Right kidney (tissue), 9 donors: ENCODE measurements at places on chromosomes 1 and 21.

DNA sequence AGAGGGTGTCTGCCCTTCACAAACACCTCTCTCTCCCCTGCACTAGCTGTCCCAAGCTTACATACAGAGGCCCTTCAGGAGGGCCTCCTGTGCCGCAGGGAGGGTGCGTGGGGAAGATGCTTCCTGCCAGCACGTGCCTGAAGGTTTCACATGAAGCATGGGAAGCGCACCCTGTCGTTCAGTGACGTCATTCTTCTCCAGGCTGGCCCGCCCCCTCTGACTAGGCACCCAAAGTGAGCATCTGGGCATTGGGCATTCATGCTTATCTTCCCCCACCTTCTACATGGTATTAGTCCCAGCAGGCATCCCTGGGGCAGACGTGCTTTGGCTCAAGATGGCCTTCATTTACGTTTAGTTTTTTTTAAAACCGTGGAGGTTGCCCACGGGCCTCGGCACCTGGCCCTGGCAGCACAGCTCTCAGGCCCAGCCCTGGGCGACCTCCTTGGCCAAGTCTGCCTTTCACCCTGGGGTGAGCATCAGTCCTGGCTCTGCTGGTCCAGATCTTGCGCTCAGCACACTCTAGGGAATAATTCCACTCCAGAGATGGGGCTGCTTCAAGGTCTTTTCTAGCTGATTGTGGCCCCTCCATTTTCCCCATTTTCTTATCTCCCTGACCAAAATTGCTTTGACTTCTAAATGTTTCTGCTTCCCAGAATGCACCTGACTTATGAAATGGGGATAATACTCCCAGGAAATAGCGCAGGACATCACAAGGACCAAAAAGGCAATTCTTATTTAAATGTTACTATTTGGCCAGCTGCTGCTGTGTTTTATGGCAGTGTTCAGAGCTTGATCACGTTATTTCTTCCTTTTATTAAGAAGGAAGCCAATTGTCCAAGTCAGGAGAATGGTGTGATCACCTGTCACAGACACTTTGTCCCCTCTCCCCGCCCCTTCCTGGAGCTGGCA, 6.1 kb downstream of the NPPA start:
- DNase-seq, result no peak

DNA sequence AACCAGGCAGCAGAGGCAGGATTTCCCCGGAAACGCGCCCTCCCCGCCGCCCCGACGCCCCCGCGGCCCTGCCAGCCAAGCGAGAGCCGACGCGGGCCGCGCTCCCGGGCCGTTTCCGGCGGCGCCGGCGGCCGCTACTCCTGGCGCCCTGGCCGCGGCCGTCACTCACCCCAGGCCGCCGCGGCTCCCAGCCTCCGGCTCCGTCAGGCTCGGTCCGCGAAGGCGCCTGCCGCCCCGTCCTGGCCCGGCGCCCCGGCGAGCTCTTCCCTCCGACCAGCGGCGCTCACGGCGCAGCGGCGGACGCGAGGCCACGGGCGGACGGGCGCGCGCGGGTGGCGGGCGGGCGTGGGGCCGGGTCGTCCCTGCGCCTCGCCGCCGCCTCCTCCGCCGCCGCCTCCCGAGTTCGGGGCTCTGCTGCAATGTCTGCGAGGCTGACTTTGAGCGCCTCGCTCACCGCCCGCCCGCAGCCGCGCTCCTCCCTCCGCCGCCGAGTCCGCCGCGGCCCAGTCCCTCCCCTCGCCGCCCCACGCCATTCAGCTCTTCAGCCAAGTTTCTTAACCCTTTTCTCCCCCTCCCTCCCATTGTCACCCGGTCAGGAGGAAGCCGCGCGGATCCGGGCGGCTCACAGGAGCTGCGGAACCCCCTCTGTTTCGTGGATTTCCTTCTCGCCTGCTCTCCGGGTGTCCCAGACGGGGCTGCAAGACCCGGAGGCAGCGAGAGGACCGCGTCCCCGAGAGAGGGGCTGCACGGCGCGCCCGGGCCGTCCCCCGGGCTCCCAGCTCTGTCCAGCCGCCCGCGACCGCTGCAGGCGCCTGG, at the start of gene NRIP1:
NRIP1 (minus strand) TSS at position 425 of the 816 bp plus-strand sequence. CDS start 96,808 bp downstream, outside the sequence.
- peak; percentile 98 for DNase-seq

GRCh38 chr1:47887475-47888293, 109.5 kb downstream of the TRABD2B start:
- no peak for DNase-seq

DNA sequence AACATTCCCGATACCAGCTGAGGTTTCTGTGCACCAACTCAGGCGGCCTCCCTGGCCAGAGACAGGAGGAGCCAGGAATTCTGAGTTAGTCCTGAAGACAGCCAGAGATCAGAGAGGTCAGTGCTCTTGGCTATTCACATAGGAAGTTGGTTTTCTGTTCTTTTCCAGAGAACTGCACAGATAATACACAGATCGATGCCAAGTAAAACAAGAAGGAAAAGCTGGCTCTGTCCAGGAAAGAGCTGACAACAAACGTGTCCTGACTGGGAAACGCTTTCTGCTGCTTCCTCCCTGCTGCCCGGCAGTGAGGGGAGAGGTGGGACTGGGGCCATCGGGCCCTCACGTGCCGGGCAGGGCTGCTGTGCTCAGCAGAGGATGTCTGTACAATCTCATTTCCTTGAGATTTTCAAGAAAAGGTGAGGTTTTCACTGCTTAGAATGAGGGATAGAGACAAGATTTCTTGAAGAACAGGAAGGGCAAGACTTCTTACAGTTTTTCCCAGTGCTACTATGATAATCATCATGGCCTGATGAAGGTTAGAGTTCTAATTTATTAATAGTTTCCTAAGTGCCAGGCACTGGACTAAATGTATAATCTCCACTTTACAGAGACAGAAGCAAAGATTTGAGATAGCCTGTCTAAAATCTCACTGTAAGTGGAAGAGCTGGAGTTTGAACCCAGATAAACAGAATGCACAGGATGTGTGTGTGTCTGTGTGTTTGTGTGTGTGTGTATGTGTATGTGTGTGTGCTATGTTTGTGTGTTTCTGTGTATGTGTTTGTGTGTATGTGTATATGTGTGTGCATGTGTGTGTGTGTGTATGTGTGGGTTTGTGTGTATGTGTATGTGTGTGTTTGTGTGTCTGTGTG, 211.0 kb upstream of the RAB4A start:
- DNase-seq, result no peak

DNA sequence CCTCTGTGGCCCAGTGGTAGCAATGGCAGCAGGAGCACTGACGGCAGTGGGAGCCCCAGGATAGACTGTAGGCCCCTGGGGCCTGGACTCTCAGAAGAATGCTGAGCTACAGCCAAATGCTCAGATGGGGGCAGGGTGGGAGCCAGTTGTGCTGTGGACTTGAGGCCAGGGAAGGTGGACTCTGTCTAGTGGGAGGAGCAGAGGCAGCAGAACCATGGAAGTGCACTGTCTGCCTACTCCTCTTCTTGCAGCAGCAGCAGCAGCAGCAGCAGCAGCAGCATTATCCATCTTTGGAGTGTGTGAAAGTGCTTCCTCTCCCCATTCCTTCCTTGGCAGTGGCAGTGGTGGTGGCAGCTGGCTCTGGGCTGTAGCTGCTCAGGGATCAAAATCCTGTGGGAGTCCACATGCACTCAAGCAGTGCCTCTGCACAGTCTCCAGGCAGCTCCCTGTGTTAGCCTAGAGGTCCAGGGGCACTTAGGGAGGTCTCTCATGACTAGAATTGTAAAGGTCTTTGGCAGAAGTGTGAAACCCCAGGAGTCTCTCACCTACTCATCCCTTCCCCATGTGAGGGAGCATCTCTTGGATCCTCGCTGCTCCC, 917.9 kb upstream of the B3GALT2 start:
- peak; percentile 7 for DNase-seq

DNA sequence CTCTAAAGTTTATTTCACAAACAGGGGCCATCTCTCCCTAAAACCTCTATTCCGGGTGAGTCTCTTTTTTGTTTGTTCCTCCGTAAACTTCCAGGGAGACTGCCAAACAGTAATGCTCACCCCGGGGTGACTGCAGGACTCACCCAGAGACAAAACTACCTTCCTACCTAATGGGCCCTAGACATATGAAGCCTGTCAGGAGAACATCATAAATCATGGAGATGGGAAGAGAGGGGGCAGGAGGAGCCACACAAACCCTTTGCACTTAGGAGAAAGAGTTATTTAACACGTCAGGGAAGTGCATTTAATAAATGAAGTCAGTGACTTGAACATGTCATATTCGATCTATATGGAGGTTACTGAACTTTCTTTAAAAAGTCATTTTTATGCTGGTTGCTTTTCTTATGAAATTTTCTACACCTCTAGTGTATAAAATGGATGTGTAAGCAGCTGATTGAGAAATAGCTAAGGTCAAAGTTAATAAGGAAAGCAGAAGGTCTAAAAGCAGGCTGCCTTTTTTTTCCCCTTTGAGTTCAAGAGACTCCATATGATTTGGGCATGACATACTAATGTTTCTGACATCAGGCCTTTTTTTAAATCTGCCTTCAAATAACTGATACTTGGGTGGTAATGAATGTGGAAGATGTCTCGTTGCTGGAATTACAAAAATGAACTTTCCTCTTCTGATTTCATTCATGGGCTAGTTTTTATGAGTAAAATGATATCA, 286.9 kb upstream of the USP25 start:
- DNase-seq, result no peak

DNA sequence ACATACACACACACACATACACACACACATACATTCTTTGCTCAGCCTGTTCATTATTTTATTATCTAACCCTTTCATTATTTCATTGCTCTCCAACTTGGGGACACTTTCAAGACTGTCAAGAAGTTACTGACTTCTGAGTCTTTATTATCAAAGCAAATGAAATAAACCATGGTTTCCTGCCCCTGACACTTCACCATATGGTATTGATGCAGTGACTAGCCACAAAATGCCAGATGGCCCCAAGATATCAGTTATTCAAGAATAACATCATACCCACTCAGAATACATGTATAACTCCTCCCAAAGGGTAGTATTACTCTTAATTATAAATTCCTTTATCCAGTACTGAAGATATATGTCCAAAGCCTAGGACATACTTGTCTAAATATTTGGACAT, 197.3 kb downstream of the MRPL39 start:
- DNase-seq, result no peak

DNA sequence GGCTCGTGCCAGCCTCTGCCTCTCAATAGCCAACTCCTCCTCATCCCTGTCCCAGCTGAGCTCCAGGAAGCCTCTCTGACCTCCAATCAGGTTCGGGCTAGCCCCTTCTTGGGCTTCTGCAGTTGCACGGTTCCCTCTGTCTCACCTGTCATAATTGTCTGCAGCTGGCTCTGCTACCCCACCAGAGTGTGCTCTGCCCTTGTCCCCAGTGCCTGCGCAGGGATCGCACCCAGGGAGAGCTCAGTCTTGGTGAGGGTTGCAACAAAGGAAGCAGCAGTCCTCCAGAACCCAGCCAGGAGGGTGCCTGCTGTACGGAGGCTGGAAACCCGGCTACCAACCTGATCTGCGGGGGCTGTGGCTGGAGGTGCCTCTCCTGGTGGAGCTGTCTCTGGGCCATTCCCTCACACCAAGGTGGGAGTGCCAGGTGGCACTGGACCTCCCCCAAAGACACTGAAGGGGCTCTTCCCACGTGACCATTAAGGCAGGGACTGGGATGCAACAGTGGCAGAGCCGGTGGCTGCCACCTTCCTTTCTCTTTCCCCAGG, 63.5 kb upstream of the DMRTB1 start:
- DNase-seq, result no peak
